ENCODE measurements at places on chromosomes 5 and 9.

GRCh38 chr5:103894882-103895281, 332.3 kb upstream of the NUDT12 start:
- no peak for DNase-seq

DNA sequence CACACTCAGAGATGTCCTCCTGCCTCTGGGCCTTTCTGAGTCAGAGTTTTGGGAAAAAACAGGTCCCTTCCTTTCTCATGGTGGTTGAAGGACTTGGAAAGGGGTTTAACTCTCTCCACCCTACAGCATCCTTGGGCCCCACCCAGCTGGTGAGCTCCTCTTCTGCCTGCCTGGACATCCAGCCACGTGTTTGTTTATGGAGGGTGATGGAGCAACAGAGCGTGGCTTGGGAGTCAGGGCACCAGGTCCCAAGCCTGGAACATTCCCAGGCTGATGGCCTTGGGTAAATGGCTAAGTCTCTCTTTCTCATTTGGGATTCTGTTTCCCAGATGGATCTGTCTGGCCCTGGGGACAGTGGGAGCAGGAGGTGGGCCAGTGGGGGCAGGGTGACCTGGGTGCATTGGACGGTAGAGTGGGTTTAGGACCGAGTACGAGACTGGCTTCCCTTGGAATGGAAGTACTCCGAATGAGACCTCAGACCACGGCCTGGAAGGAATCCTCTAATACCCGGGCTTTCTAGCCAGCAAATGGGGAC, 141.1 kb upstream of the IRX2 start:
- DNase-seq, result no peak

GRCh38 chr9:79213417-79214125, 358.2 kb upstream of the TLE4 start:
- no peak for DNase-seq

DNA sequence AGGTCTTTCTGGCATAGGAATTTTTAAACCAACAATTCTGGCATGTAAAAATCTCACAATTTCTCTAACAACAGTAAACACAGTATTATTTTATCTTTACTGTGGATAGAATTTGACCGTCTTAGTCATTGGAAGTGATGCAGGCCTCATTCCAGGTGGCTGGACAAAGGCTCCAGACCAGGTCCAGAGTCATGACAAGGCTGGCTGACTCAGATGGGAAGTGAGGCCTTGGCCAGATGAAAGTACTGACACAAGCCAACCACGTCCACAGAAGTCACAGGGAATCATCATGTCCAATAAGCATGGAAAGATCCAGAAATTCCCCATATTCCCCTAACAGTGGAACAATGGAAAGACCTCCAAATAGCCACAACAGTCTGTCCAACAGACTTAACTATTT, 12.4 kb downstream of the SPOCK1 start:
- no peak for DNase-seq

- no peak for DNase-seq
Observed at GRCh38 chr5:149961957-149962409, 1.4 kb downstream of the SLC26A2 start.

GRCh38 chr5:33346534-33346933, 94.2 kb upstream of the TARS1 start:
- no peak for DNase-seq

GRCh38 chr5:134580001-134580460, 52.6 kb downstream of the SAR1B start:
- DNase-seq, result no peak

- no peak for DNase-seq
Observed at GRCh38 chr5:6161257-6161656, 217.1 kb downstream of the MED10 start.

- DNase-seq, result no peak
Observed at GRCh38 chr5:172550096-172550765, 90.8 kb upstream of the NEURL1B start.

DNA sequence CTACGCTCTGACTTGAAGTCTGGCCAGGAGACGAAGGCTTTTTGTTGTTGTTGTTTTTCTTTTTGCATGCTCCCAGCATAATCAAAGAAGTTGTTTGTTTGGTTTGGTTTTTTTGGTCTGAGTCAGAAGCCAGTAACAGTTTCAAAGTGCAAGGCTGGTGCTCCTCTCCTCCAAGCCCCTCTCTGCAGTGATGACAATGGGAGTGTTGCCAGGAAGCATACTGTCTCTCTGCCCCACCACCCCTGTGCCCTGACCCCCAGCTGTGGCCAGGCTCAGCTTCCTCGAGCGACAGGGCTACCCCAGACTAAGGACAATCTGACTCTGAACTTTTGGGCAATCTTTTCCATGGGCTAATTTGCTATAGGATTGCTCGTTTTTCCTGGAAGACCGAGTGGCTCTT, 173.8 kb upstream of the PITX1 start:
- no peak for DNase-seq

DNA sequence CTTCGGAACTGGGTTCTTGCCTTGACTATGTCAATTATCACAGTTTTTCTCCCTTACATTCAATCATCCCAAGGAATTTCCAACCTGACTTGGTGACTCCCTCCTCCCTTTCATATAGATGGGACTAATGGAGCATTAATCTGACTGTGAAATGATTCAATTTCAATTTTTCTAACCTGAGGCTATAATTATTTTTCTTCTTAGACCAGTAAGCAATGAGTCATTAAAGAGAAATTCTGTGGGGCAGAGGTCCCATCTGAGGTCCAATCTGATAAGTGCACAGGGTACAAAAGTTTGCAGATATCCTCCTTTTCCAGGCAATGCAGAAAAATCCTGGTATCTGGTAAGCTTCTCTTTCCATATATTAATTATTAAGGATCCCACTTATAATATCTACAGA, 18.9 kb downstream of the PDE4D start:
- no peak for DNase-seq

DNA sequence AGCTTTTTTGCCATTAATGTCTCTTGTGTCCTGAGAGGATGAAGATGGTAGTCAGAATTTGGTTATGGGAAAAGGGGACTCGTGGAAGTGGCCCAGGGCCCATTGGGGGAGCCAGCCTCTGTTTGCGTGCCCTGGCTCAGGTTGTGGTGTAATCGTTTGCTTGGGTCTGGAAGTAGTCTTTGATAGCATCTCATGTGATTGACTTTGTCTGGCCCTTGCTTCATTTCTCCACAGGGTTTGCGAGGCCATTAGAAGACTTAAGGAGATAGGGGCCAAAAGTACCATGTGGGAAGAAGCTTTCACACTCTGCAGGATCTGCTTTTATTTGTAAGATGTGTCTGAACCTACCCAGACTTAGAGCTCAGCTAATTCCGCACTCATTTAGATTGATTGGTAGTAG, 114.5 kb downstream of the FGF1 start:
- no peak for DNase-seq

GRCh38 chr5:9851458-9851857, 221.3 kb upstream of the TAS2R1 start:
- no peak for DNase-seq

DNA sequence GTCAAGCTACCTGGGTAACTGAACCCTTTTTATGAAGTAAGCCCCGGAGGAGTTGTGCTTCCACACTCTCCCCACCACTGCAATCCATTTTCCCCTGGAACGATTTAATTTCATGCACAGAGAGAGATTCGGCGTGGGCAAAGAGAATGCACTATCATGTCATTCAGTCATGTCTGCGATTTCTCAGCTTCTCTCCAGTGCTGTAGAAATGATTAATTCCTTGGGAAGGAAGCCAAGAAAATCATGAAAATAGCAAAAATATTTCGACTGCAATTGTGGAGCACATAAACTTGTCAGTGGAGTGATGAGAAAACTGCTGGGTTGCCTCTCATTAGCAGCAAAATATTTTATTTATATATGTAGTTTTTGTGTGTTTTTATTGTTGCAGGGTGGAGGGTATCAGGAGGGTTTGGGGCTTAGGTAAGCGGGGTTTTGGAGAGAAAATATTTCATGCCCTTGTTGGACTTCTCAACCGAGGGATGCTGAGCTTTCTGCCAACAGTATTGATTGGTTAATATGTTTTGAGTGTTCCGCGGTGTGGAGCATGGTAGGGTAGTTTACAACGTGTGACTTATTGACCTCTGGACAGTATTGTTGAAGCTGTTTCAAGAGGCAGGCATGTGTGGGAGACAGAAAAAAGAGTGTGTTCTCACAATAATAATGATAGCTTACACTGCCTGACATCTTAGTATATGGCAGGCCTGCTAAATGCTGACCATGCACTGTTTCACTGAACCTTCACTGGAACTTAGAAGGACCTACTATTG, 69.3 kb downstream of the SGCD start:
- no peak for DNase-seq

DNA sequence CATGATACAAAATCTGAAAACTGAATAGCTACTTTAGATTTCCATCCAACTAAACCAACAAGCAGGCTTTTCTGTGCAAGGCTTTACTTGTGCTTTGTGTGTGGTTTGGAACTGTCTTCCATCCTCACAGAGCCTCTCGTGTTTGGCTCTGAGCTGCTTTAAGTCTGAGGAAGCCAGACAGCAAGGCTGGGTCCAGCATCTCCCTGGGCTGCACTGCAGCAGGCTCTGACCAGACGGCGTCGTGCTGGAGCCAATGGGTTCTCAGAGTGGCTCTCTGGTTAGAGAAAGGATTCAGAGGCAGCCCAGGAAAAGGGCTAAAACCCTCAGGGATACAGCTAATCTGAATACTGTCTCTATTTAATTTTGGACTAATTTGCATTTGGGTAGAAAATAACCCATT, 207.9 kb upstream of the EFNA5 start:
- no peak for DNase-seq

DNA sequence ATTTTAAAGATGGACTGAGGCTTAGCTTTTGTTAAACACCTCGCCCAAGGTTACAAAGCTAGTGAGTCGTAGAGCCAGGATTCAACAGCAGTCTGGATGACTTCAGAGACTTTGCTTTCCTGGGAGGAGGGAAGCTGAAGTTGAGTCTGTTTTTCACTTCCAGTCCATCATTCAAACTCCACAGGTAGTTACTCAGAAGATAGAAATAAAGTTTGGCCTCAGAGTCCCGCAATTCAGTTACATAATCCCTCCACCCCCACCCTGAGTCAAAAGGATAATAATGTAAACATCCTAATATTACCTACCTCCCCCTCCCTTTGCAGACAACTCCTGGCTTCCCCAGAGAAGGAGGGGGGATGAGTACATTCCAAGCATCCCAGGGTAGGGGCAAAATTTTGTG, 8.1 kb downstream of the HBEGF start:
- no peak for DNase-seq

- no peak for DNase-seq
Observed at GRCh38 chr5:16067415-16067814, 112.2 kb downstream of the MARCHF11 start.

- no peak for DNase-seq
Observed at GRCh38 chr5:19534751-19535150, 453.2 kb downstream of the CDH18 start.

DNA sequence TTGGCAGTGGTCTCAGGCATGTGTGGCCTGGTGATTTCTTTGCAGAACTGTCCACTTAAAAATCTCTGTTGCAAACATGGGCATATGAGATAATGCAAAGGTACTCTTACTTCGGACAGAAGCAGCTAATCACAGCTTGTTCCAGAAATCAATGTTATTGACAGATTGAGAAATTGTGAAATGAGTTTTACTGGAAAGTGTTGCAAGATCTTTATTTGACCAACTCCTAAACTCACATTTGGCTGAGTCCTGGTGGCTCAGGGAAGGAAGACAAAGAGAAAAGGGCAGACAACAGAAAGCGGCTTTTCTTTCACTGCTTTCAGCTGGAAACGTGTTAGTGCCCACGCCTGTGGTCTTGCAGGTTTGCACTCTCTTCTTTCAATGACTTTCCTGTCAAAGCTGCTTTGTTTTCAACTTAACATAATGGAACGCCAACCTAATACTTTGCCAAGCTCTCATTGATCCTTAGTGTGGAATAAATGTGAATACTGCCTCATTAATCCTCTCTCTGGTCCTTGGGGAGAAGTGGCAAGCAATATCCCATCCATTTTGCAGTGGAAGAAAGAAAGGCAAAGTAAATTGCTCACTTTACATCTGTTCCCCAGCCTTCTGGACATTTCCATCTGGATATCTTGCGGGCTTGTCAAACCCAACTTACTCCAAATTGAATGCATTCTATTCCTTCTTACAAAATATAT, 586.4 kb downstream of the LRRC70 start:
- DNase-seq, result no peak

- DNase-seq, result no peak
Observed at GRCh38 chr9:72749276-72749675, 203.6 kb downstream of the ALDH1A1 start.

- no peak for DNase-seq
Observed at GRCh38 chr9:90789862-90790261, 11.8 kb upstream of the SYK start.

DNA sequence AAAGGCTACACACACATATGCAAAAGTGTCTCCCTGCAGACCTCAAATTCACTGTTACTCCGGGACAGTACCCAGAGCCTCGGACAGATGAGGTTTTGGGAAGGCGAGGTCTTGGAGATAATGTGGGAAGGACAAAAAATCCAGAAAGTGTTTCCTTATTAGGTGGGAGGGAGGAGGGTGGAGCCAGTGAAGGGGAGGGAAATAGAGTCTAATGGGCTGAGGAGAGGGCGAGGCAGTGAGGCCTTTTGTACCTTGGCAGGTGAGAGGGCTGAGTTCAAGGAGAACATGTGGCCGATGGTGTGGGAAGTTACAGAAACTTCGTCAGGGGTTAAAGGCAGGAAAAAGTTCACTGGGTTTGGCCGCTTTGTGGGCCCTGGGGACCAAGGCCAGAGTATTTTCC, 22.1 kb upstream of the TMEM174 start:
- DNase-seq, result no peak

- no peak for DNase-seq
Observed at GRCh38 chr9:98007251-98007928, 24.2 kb downstream of the ANP32B start.

- DNase-seq, result no peak
Observed at GRCh38 chr9:134871697-134872340, 8.8 kb upstream of the FCN2 start.

- no peak for DNase-seq
Observed at GRCh38 chr5:179407191-179408175, 62.2 kb upstream of the ADAMTS2 start.

DNA sequence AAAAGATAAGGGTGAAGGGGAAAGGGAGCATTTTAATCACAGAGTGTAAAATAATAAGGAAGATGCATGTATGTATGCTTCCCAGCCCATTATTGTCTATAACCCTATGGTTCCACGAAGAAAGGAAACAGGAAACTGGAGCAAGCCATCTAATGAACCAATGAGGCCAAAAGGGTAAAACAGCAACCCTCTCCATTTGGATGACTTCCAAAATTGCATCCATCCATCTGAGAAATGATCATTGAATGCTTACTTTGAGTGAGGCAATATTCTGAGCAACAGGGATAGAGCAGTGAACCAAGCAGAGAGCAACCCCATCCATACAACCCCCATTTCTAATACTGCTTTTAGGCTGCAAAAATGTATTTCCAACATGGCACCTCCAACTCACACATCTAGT, 46.9 kb downstream of the ARL15 start:
- no peak for DNase-seq

- no peak for DNase-seq
Observed at GRCh38 chr5:111738118-111738517, 18.9 kb downstream of the NREP start.

- DNase-seq, result no peak
Observed at GRCh38 chr9:87957839-87958238, 16.5 kb downstream of the CDK20 start.

- no peak for DNase-seq
Observed at GRCh38 chr5:122101636-122102285, 23.7 kb upstream of the LOX start.

- no peak for DNase-seq
Observed at GRCh38 chr5:151825445-151825844, 53.7 kb downstream of the G3BP1 start.

All from T-helper 2 cell (primary cell).